ENCODE measurements at places on chromosomes 6 and 20.

DNA sequence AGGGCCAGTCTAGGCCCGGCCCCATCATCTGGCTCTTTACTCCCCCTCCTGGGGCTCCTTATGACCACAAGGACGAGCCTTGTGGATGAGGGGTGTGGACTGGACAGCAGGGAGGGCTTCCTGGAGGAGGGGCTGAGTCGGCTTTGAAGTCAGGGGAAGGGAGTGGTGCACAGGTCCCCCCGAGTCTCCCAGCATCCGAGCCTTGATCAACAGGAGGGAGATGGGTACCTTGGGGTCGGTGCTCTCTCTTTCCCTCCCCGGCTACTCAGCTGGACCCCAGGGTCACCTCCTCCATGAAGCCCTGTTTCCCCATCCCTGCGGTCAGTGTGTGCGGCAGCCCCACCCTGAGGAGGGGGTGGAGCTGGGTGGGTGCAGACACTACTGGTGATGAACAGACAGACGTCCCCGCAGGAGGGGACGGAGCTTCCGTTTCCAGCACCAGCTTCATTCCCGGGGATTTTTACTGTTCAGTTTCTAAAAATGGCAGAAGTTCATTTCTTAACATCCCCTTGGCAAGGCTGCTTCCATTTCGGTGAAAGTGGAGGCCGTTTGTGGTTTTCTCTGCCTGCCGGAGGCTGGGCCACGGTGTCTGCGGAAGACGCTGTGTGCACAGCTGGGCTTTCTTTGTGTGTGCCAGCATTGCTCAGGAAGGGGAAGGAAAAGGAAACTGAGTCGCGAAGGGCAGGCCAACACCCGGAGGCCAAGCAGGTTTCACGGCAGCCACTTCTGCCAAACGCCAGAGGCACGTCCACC is 19.6 kb downstream of the NTSR1 start:
- no peak for DNase-seq

DNA sequence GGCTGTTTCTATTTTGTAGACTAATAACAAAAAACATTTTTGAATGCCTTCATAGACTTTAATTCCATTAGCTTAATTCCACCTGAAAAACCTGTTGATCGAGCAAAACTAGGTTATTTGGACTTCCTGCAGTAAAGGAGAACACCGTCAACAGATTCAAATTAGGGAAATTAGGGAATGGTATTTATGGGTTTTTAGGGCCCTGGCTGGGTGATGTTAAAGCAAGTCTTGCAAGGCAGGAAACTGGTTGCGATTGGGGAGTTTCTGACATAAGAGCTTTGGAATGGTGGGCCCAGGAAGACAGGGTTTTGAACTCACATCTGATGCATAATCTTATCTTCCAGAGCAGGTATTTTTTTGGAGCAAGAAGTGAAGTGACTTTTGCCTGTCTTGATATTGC is 40.1 kb upstream of the TFAP2C start:
- no peak for DNase-seq

DNA sequence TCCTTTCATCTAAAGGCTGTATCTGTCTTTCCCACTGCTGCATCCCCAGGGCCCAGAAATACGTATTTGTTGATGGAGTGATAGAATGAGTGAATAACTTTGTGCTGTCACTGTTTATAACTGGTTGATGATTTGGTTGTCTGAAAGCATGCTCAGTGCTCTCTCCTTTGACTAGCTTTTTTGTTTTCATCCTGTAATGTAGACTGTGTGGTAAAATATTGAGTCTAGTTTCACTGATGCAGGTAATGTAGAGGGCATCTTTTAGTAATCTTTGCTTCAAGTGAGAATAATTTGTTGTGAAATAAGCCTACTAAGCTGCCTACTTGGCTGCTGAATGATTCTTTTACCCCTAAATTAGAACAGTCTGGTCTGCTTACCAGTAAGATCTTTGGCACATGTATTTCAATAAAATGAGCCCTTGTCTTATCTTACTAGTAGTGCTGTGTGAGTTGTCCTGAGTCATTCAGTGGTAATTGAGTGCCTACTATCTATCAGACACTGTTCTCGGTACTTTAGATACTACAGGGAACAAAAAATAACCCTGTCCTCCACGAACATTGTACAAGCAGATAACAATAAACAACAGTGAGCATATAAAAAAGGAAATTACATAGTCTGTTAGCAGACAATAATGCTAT is 39.9 kb downstream of the MAPK14 start:
- DNase-seq = no peak

DNA sequence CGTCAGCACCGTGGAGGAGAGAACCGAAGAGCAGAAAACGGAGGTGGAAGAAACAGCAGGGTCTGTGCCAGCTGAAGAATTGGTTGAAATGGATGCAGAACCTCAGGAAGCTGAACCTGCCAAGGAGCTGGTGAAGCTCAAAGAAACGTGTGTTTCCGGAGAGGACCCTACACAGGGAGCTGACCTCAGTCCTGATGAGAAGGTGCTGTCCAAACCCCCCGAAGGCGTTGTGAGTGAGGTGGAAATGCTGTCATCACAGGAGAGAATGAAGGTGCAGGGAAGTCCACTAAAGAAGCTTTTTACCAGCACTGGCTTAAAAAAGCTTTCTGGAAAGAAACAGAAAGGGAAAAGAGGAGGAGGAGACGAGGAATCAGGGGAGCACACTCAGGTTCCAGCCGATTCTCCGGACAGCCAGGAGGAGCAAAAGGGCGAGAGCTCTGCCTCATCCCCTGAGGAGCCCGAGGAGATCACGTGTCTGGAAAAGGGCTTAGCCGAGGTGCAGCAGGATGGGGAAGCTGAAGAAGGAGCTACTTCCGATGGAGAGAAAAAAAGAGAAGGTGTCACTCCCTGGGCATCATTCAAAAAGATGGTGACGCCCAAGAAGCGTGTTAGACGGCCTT is 41.6 kb downstream of the ZBTB2 start:
- no peak for DNase-seq

DNA sequence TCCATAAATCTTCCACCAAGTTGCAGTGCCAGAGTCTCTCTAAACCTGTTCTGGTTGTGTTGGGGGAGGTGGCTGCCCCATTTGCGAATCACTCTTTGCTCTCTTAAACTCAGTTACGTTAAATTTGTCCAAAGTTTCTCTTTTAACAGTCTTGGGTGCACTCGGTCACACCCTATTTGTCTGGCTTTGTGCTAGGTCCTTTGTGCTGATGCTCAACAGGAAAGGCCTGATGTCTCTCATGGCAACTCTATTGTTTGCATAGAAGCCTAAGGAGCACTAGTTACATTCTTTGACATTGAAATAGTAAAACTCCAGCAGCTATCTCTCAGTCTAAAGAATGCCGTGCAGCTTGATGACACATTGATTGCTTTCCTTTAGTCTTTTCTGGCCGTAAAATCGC is 105.1 kb downstream of the TRMT11 start:
- DNase-seq = no peak

DNA sequence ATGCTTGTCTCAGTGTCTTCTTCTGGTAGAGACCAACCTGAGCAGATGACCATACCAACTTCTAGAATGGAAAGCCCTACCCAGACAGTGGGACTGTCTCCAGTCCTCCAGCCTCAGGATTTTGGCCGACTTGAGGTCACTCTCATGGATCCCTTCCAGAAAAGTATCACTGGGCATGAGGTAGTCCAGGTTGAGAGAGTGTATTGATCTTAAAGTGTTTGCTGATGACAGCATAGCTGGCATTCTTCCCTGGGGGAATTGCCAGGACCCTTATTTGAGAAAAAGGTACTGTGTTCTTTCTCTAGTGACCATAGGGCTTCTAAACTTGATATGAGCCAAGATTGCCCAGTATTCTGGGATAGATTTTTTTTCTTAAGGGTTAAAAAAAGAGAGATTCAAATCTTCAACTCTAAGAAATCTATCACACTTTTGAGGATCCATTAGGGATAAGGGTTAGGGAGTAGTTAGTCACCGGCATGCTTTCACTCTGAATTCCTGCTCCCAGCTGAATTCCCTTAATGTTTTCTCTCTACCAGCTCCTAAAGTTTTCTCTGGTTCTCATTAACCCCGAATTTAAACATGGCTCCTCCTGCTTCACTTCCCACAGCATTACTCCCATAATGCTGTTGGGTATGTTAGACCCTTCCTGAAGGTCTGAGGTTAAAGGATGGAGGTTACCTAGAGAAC is 73.6 kb upstream of the FLRT3 start:
- DNase-seq = no peak

DNA sequence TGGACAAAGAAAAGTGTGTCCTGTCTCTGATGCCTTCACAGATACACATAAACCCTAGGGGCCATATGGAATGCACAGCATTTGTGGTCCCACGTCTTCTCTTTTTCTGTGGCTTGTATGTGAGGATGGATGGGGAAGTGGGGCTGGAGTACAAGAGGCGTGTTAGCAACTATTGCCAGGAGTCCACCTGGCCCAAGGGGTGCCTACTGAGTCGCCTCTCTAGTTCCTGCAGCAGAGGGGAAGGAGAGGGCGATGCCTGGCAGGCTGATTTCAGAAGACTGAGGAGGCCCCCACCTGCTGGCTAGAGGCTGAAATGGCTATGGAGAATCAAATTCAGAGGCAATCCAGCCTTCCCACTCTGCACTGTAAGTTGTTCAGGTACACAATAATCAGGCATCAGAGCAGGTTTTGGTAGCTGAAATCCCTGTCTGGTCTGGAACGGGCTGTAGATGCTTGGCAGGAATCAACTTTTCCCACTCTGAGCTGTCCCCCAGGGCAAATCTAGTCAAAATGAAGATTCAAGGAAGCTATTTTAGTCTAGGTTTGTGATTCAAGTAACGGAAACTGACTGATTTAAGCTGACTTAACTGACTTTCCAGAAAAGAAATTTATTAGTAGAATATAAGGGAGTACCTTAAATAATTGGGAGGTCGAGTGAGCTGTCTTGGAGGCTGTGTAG is 14.9 kb upstream of the PPARD start:
- peak; percentile 90 for DNase-seq

- no peak for DNase-seq
Measured at GRCh38 chr6:161674930-161675682, 401.2 kb upstream of the AGPAT4 start.

DNA sequence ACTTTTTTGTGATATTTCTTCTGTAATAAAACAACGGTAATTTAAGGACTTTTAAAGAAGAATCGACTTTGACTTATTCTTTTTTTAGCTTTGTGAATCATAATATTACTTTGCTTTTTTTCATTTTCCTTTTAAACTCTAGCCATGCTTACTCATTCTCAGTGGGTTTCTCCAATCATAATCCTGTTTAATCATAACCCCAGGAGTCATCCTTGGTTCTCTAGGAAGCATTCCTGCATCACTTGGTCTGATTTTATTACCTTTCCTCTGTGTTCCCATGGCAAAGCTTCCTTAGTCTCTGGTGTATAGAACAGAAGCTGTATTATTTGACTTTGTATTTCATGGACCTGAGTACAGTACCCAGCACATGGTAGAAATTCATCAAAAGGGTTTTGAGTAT is 223.5 kb downstream of the CDKAL1 start:
- no peak for DNase-seq

DNA sequence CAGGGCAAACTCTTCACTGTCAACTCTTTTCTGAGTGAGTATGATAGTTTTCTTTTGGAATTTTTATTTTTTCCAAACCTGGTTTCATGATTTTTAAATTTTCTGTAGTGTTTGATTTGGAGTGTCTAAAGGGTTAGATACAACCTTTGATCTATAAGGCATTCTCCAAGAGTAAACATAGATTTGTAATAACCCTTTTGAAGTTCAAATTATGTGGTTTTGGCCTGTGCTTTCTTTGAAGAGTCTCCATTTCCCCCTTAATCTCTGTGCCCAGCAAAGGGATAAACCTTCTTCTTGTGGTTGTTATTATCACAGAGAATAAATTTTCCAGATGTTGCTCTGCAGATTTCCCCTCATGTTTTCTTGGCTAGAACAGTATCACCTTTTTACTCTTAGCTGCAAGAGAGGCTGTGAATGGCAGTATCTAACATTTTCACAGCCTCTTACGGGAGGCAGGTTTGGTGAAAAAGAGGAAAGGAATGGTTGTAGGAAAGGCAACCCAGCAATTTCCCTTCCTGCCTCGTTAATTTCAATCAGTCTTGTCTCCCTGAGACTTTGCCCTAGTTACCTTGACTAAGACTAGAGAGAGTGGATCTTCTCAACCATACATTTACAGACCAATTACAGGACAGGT is 83.3 kb upstream of the AKIRIN2 start:
- DNase-seq = no peak

GRCh38 chr6:47118611-47119010 is 76.5 kb upstream of the ADGRF1 start:
- no peak for DNase-seq

GRCh38 chr20:52783769-52784168 is 188.4 kb upstream of the TSHZ2 start:
- DNase-seq = peak; percentile 82

GRCh38 chr20:63208346-63208909 is 7.5 kb downstream of the YTHDF1 start:
- DNase-seq = no peak

DNA sequence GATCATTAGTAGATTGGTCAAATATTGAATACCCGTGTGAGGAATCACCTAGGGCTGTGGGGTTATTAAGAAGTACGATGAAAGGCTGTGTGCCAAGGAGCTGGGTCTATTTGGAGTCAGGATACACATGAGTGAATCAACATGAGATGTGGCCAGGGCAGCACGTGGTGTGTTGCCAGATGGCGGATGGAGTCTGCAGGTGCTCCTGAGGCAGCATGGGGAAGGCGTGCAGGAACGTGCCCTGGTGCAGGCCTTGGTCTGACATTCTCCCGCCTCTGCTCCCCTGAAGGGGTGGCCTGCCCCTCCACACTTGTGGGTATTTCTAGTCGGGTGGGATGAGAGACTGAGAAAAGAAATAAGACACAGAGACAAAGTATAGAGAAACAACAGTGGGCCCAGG is 39.0 kb upstream of the SLC22A1 start:
- DNase-seq = no peak

GRCh38 chr20:5261763-5262162 is 55.0 kb downstream of the PROKR2 start:
- no peak for DNase-seq

DNA sequence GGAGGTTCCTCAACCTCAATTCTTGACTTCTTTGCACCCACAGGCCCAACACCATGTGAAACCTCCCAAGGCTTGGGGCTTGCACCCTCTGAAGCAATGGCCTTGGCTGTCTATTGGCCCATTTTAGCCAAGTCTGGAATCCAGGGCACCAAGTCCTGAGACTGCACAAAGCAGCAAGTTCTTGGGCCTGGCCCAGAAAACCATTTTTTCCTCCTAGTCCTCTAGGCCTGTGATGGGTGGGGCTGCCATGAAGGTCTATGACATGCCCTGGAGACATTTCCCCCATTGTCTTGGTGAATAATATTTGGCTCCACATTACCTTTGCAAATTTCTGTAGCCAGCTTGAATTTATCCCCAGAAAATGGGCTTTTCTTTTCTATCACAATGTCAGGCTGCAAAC is 849.6 kb upstream of the MANEA start:
- no peak for DNase-seq

- no peak for DNase-seq
Measured at GRCh38 chr6:80142586-80142985, 36.1 kb downstream of the BCKDHB start.

GRCh38 chr6:124131259-124131658 is 327.6 kb downstream of the NKAIN2 start:
- DNase-seq = no peak

GRCh38 chr6:44388887-44389286 is 1.4 kb downstream of the CDC5L start:
- DNase-seq = no peak

Data from endodermal cell (in vitro differentiated cells).